ENCODE measurements at places on chromosomes 3 and 15. TPM values are rescaled to one million over a fixed set of nuclear protein-coding genes. Genes with fewer than 3 reads are reported as not detected.

DNA sequence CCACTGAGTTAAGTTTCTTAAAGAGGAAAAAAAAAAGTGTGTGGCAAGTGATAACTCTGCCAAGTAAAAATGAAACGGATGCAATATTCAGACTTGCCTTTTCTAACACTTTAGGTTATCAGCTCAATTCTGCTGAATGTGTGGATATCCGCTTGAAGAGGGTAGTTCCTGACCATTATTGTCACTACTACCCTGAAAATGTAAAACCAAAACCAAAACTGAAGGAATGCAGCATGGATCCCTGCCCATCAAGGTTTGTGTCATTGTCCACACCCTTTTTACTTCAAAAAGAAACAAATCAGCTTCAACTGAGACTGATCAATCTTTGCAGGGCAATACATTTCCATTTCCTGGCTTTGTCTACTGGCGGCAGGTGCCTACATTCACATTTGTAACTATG, 236.1 kb downstream of the ADAMTSL3 start:
- DNase-seq: no peak

- DNase-seq: no peak
These were observed 698.7 kb downstream of the FHIT start for GRCh38 chr3:60552581-60552980.

DNA sequence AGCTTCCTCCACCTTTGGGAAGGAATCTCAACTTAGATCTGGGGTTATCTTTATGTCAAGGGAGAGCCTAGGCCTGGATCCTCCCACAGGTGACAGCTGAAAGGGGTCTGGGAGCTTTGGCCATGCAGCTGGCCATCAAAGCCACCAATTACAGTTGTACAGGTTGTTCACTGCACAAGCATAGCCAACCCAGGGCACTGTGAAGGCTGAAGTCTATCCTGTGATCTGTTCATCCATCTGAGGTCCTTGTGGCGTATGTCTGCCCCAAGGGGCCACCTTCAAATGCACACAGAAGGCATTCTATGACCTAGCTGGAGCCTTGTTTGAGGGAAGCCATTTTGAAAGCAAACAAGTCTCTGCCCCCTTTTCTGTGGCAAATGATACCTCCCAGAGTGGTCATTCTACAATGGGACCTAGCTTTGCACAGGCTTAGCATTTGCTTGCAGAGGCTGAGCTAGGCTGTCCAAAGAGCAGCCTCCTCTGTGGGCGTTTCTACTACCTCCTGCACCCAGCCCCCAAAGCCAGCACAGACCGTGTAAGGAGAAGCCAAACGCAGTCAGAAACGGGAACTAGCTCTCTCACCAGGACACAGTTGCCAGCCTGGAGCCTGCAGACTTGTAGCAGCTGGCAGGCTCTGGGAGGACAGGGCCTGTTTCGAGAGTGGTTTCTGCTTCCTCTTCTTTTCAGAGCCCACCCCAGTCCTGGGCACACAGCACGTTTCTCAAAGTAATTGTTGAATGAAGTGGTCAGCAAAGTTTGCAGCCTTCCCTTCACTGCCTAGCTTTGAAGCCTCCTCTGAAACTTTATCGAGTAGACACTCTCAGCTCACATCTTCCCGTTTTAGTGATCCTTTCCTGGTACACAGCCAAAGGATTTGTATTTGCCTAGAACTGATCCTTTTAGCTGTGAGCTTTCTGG, 157.3 kb upstream of the SMAD3 start:
- peak; percentile 50 for DNase-seq

SH2D7 gene
- total RNA-seq: not detected

PLSCR2 gene
- total RNA-seq: not detected

Measured in left ventricle myocardium inferior (tissue), 1 donor.